ENCODE measurements at places on chromosomes 4 and X. TPM values are rescaled to one million over a fixed set of nuclear protein-coding genes. Genes with fewer than 3 reads are reported as not detected.

GRCh38 chr4:181970366-181970765 is 272.8 kb upstream of the TENM3 start:
- DNase-seq: no peak
- no peaks in the 10 kb centered on the region for H3K36me3 ChIP-seq
- no peaks in the 10 kb centered on the region for H3K27me3 ChIP-seq
- no peak overlapping the region for H3K27ac ChIP-seq
- H3K4me1 ChIP-seq: peaks cover 3% of the 10 kb centered on the region
- H3K4me3 ChIP-seq: no peak overlapping the region

DNA sequence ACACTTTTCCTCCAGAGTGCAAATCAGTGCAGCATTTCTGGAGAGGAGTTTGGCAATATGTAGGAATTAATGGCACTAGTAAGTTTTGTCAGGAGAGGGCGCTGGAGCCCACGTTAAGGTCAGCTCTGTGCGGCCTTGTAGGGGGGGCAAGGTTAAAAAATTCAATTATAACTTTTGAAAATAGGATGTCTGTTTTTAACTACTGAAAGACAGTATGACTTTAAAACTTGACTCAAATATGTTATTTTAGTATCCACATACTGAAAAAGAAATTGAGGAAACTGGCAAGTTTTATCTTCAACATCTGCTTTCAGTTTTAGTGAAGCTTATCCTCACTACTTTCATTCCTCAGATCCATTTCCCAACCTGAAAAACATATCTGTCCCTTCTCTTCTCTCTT is 30.9 kb upstream of the HSD17B13 start:
- H3K27me3 ChIP-seq: no peaks in the 10 kb centered on the region
- no peak overlapping the region for H3K27ac ChIP-seq
- peaks cover 16% of the 10 kb centered on the region for H3K36me3 ChIP-seq
- peak; percentile 63 for DNase-seq
- peaks cover 5% of the 10 kb centered on the region for H3K4me1 ChIP-seq

DNA sequence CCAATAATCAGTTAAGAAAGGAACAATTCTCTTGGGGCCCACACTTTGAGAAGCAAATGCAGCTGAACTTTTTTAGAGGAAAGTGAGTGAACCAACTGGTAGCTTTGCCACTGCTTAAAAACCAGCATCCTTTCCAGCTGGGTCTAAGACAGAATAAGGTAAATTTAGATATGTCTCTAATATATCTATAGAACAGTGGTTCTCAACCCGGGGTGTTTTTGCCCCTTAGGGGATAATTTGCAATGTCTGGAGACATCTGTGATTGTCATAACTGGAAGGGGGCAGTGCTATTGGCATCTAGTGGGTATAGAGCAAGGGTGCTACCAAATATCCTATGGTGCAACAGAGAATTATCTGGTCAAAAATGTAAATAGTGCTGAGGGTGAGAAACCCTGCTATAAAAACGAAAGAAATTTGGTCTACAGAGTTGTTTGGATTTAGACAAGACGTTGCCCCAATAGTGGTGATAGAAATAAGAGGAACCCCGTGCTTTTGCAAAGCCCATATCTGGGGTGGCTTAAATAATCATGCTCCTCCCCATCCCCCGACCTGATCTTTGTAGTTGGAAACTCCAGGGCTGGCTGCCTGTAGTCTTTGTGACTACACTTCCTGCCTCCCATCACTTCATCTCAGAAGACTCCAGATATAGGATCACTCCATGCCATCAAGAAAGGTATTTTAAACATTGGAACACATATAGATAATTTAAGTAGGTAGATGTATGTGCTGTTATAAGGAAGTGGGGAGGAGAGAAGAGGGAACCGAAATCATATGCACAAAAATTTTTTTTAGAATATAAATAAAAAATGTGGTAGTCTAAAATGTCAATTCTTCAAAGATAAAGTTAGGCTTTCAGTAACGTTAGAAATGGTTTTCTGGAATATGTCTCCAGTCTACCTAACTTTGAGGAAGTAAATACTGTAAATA is at the start of gene TLR7:
TSS of gene TLR7 (plus strand) at position 622 of the 927 bp plus-strand sequence. CDS start 507 bp downstream, outside the sequence.
- peak within 1 kb of the TSS; percentile 45 for H3K4me3 ChIP-seq
- H3K27me3 ChIP-seq: peaks cover 3% of the 10 kb centered on the region
- DNase-seq: no peak
- H3K27ac ChIP-seq: peak within 1 kb of the TSS; percentile 77
- H3K36me3 ChIP-seq: peaks cover 3% of the 10 kb centered on the region

GRCh38 chr4:19657856-19658255 is 593.8 kb upstream of the SLIT2 start:
- H3K27me3 ChIP-seq: no peaks in the 10 kb centered on the region
- no peaks in the 10 kb centered on the region for H3K36me3 ChIP-seq
- DNase-seq: no peak
- H3K4me1 ChIP-seq: no peaks in the 10 kb centered on the region
- no peak overlapping the region for H3K27ac ChIP-seq

The PAPSS1 gene
- 31.2 TPM for total RNA-seq

The FRAS1 gene
- not detected for total RNA-seq

The TAF7L gene
- 0.19 TPM for total RNA-seq

The ADH7 gene
- not detected for total RNA-seq

The USP38 gene
- total RNA-seq: 28.7 TPM

All from activated CD4-positive, alpha-beta T cell treated with anti-CD3 and anti-CD28 coated beads, Interleukin-2, amount 10 ng/mL, durations not matched to agents 24 days and 14 days (primary cell).